NCI-H460 (cell line): ENCODE measurements at places on chromosomes 1 and 21. TPM values are rescaled to one million over a fixed set of nuclear protein-coding genes. Genes with fewer than 3 reads are reported as not detected.
A peak's percentile ranks its signal among the peaks of the same experiment; 100 is the strongest.

GRCh38 chr1:8679395-8679800 lies 138.0 kb downstream of the RERE start:
- DNase-seq = no peak

DNA sequence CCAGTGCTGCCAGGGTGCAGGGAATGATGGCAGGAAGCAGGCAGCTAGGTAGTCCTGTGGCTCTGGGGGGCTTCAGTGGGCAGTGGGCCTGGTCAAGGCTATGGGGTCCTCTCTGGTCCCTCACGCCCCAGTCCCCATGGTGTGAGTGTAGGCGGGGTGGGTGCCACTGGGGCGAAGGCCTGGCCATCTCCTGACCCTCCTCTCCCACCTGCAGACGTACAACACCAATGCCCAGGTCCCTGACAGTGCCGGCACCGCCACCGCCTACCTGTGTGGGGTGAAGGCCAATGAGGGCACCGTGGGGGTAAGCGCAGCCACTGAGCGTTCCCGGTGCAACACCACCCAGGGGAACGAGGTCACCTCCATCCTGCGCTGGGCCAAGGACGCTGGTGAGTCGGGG lies 53.7 kb downstream of the ALPL start:
- no peak for DNase-seq

DNA sequence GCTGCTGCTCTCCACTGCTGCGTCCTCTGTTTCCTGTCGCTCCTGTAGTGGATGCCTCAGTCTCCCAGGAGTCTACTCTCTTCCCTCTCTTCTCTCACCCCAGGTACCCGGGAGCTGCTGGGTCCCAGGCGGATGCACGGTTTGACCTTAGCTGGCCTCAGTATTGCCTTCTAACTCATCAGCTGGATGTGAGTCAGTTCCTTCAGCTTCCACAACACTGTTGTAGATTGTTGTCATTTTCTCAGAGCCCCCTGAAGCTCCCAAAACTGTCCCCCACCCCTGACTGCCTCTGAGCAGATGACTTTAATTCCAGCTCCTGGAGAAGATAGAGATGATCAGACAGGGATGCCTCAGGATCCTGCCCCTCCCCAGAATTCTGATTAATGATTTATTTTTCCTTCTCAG lies 7.2 kb downstream of the CNIH3 start:
- DNase-seq = no peak

GRCh38 chr21:46003575-46004007 lies 22.0 kb downstream of the COL6A1 start:
- no peak for DNase-seq

GRCh38 chr1:7136166-7136953 lies 351.1 kb downstream of the CAMTA1 start:
- no peak for DNase-seq

The MNDA gene
- not detected in 2 replicates for total RNA-seq

DNA sequence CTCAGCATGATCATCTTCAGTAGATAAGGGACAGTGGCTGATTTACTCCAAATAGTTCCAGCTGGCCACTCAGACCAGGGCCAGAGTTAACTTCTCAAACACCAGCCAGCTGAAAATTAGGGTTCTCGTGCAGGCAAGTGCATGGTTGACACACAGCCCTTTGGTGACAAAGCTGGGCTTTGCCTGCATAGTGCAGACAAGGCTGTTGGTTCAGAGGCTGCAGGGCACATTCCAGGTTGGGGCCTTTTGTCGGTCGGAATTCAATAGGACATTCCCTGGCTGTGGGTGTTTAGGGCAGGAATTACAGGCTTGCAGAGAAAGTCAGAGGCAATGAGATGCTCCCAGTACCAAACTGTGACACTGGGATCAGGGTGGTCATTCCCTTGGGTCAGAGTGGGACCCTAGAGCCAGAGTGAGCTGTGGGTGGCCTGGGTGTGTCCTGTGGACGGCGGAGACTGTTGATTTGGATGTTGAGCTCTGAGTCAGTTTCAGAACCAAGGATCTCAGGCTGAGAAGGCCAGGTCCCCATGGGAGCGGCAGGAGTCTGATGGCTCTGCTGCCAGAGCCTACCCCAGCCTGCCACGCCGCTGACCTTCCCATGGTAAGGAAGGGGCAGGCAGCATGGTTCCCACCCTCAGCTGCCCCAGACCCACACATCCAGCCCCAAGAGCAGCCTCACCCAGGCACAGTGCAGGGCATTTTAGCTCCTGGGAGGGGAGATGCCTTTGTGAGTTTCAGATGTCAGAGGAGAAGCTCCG lies 56.2 kb downstream of the STUM start:
- DNase-seq = no peak

- DNase-seq = no peak
These were observed at the start of gene LAX1 for GRCh38 chr1:203765029-203765837. LAX1 (plus strand) TSS chr1:203765183; CDS start chr1:203765566, 383 bp downstream.

GRCh38 chr1:57036641-57037579 lies 71.1 kb upstream of the C8B start:
- no peak for DNase-seq

GRCh38 chr1:153465811-153466636 lies 5.6 kb upstream of the S100A7 start:
- DNase-seq = peak; percentile 50

DNA sequence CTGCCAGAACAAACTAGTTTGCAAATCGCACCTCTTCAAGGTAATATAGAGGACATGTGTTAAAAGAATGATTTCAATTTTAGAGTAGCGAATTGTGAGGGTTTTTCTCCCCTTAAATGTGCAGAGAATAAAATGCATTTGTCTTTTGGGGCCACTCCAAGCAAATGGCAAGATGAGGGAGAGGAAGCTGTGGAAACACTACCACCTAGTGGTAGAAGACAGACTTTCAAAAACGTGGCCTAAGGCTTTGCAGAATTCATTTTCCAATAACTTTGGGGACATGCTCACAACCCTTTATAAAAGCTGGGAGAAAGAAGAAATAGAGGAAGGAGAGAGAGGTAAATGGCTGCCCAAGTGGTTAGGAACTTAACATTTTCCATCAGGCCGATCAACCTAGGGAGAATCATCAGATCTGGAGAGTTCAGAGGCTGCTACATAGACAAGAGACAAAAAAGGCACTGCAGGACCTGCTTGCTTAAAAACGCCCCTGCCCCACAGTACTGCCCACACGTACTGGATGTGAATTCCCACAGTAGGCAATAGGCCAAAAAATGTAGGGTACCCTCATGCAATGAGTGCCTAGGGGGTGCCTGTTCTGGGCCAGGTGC lies 15.7 kb upstream of the RCAN1 start:
- DNase-seq = peak; percentile 46

- DNase-seq = no peak
These were observed 55.9 kb downstream of the ARHGEF16 start for GRCh38 chr1:3510136-3510955.

The ADGRL4 gene
- total RNA-seq = 0.05 and 0.09 TPM in 2 replicates

The OR6K6 gene
- not detected in 2 replicates for total RNA-seq

GRCh38 chr1:40901886-40902852 lies 40.0 kb upstream of the CITED4 start:
- DNase-seq = no peak

The FAAH gene
- 0.17 and 0.54 TPM in 2 replicates for total RNA-seq
